ENCODE measurements at places on chromosomes 4 and X.

GRCh38 chr4:183393446-183393845 lies 51.0 kb upstream of the CDKN2AIP start:
- no peak for DNase-seq

- peak; percentile 8 for DNase-seq
These were observed 286.5 kb downstream of the STK32B start for GRCh38 chr4:5337731-5338130.

DNA sequence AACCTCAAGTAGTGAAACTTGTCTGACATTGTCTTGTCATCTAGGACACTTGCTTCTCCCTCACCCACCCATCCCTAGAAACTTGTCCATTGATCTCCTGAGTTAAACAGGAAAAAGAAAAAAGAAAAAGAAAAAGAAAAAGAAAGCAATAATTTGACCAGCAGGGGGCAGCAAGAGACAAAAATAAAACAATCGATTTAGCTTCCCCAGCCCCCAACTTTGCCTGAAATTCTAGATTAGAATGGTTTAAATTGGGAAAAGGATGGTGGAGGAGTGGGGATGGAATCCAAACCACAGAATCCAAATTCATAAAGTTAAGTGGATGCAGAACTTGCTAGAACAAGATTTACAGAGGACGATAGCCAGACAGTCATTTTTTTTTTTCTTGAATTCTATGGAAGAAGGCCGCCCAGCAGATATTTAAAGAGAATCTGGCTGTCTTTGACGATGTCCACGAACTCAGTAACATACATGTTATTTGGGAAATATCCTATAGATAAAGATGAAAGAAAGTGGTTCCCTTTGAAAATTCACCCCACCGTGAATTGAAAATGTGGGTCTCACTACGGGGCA lies 282.9 kb downstream of the USP46 start:
- peak; percentile 76 for DNase-seq

- DNase-seq = peak; percentile 66
These were observed 385.3 kb downstream of the ARHGAP24 start for GRCh38 chr4:85860066-85860740.

GRCh38 chr4:76589872-76590797 lies 155.1 kb downstream of the SHROOM3 start:
- peak; percentile 96 for DNase-seq

DNA sequence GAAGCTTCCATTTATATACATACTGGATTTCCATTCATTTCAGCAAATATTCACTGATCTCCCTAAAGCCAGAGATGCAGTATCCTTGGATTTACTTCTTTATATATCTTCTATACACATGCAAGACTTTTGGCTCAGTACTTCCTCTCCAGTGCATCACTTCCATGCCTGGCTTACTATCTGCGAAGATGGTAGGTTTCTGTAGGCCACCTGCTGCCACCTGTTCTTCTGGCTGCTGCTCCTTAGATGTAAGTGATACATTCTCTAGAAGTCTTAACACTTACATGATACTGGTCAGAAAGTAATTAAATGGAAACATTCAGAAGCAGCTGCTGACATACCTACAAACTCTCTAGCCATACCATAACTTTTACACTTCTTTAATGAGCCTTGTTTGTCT lies 48.9 kb downstream of the TBC1D9 start:
- no peak for DNase-seq

DNA sequence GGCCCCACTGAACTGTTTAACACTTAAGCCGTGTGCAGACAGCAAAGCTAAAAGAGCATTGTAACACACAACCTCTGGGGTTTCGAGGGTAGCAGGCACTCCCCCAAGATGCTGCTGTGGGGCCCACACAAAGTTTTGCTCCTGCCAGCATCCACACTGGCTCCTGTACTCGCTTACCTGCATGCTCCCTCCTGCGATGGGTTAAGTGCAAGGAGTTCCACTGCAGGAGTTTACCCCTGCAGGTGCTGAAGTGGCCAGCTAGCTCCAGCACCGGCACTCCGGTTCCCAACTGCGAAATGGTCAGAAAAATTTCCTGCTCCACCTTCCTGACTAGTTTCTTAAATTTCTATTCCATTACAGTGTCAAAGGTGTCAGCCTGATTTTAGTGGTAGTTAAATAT lies 443.5 kb downstream of the PCDH10 start:
- DNase-seq = no peak

- no peak for DNase-seq
These were observed 24.6 kb downstream of the GPC4 start for GRCh38 chrX:133390676-133391075.

- DNase-seq = no peak
These were observed 918 bp downstream of the HAUS3 start for GRCh38 chr4:2241003-2241402.

- DNase-seq = no peak
These were observed 12.5 kb upstream of the OSTC start for GRCh38 chr4:108637856-108638255.

- DNase-seq = no peak
These were observed 509 bp downstream of the CXXC4 start for GRCh38 chr4:104494185-104494584.

DNA sequence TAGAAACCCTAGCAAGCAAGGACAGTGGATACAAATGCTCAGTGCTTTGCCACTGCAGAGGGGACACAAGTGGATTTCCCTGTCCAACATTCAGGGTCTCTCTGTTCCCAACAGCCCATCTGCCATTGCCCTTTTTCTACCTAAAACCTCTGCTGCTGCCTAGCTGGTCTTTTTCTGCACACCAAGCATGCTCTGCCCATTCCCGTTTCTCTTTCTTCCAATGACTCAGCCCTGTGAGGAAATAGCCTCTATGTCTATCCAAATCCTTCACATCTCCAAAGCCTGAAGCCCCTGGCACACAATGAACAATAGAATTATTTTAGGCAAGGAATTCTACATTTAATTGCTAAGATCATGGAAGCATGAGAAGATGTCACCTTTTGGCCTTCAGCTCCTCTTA lies 5.7 kb upstream of the AMELX start:
- no peak for DNase-seq

DNA sequence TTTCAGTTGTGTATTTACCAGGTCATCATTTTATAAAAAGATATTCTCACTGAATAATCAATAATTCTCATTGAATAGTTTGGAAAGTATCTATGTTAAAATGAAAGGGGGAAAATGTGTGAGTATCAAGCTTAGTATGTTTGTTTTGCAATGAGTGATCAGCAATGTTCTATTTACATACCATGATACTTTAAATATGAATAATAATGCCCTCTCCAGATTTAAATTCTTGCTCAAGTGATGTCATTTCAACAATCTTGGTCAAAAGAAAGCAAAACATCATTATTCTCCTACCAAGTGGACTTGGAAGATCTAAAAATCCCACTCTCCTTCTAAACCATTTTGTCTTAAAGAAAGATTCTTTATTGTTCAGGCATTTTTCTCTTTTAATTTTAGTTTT lies 42.1 kb upstream of the ANKRD50 start:
- no peak for DNase-seq

DNA sequence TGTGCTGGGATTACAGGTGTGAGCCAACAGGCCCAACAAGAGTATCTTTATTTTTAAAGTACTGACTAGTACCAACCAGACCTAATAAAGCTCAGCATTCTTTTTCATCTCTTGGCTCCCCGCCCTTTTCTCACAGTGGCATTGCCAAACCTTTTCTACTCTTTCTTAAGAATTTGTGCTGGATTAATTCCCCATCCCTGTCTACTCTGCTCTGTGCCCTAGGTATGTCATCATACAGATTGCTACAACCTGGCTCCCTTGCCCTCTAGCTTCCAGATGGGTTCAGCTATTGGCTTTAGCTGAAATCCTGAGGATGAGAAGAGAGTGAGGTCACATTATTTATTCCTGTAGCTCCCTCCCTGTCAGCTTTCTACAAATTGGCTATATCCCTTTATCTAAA lies 34.9 kb upstream of the CCNI start:
- no peak for DNase-seq

GRCh38 chr4:170248576-170248975 lies 158.8 kb upstream of the AADAT start:
- peak; percentile 37 for DNase-seq

DNA sequence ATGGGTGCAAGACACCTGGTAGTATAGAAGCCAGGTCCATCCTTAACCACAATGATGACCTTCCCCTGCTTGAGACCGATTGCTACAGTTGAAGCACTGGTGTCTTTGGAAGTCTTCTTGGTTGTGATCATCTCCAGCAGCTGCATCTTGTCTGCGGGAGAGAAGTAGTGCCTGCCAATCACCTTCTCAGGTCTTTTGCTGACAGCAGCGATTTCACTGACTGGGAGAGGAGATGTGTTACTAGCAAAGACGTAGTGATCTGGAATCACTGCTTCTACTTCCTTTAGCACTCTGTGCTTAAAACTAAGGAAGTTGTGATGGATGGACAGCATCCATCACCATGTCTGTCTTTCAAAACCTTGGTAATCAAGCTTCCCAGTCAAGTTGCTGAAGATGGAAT lies 25.9 kb downstream of the CPE start:
- no peak for DNase-seq

DNA sequence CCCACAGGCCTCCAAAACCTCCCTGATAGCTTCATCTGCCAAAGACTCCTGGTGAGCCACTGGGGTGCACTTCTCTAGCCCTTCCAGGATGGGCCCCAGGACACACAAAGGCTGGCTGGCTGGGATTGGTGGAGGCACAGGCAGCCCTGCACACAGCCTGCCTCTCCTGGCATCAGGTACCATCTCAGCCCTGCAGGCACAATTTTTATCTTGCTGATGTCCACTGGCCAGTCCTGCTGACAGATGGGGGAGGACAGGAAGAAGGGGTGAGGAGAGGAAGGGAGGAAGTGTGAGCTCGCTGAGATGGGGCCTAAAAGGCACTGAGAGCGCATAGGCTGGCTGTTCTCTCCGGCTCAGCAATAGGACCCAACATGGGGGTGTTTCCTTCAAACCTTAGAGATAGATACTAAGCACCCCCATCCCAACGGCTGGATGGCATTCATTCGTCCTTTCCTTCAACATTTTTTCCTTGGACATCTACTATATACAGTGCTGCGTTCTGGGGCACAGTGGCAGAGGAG lies 92.7 kb downstream of the PJA1 start:
- no peak for DNase-seq

DNA sequence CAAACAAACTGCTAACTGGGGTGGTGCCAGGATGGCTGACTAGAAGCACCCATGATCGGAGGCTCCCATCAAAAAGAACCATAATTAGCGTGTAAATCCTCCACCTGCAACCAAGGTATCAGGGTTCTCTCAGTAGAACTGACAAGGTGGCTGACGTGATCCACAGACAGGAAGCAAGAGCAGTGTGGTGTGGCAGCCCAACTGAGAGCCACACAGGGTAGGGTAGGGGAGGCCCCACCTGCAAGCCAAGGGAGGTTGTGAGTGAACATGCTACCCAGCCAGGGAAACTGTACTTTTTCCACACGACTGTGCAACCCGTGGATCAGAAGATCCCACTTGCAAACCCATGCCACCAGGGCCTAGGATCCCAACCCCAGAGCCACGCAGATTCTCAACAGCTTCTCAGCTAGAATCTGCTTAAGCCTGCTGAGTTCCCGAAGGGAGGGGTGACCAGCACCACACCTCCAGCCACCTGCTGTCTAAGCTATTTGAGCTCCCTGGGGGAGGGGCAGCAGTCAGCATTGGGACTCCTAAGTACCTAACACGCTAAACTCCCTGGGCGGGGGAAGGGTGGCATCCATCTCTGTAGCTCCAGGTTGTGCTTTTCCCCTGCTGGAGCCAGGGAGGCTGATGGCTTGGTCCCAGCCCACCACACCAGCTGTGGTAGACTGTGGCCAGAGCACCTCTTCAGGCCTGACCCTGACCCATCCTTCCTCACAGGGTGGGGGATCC lies 425.1 kb downstream of the GPM6A start:
- DNase-seq = no peak

DNA sequence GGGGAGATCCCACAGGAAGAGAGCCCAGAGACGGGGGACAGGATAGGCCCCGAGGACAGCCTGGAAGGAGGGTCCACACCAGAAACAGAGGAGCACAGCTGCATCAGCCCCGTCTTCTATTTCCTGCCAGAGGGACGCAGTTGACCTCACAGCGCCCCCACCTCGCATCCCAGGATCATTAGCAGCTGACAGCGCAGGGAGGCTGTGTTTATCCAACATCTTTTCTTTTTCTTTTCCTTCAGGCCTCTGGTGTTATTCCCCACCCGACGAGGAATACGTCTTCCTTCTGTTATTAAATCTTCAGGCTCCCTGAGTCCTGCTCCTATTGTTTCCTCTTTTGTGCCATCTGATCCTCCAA lies 75.4 kb downstream of the DCHS2 start:
- DNase-seq = no peak

DNA sequence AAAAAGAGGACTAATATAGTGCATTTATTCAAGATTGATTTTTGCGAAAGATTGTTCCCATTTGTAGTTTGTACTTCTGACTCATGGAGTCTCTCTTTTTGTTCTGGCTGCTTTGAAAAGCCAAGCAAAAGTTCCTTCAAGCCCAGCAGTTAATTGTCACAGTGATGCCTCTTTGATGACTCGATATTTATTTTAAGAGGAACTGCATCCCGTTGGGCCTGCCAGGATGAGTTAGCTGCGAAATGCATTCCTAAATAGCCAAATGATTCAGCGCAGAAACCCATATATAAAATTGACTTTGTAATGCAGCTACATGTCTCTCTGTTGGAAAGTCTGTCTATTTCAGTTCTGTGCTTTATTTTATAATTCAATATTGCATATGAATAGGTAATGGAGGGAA lies 295.1 kb downstream of the GBA3 start:
- peak; percentile 87 for DNase-seq

GRCh38 chr4:2804449-2804972 lies 11.6 kb downstream of the SH3BP2 start:
- no peak for DNase-seq

- DNase-seq = peak; percentile 36
These were observed 53.1 kb downstream of the ATXN3L start for GRCh38 chrX:13266641-13267345.

DNA sequence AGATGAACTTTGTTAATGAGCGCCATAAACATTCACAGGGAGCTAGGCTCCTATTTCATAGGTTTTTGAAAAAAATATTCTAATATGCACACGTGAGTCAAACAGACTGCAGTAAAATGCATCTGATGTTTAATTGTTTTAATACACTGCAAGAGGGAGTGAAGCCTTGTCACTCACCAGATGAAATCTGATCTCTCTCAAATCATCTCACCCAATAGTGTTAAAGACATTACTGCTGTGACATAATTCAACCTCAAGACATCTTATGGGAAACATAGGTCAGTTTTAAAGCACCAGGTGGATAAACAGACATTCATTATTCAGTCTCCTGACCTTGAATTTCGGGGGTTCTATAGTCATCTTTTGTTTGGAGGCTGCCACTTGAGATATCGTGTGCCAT lies 148.3 kb downstream of the MAML3 start:
- no peak for DNase-seq

DNA sequence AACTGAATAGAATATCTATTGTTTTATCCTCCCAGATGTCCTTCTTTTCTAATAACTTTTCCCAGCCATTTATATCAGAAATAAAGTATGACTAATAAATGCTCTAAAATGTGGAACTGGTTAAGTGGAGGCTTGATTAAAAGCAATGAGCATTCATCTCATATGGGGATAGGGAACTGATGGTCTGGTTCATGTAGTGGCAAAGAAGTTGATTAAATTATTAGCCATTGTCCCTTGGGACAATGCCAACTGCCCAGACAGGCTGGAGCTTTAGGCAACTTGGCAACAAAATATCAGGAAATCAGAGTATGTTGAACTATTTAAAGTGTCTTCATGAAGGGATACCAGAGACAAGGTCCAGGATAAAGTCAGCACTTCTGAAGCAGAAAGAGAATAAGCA lies 24.2 kb downstream of the TRO start:
- no peak for DNase-seq
